ENCODE measurements at places on chromosomes 5 and 9. TPM values are rescaled to one million over a fixed set of nuclear protein-coding genes. Genes with fewer than 3 reads are reported as not detected.

Gene DOCK2
- polyA plus RNA-seq: 2.6 TPM

Gene GABBR2
- 6.3 TPM for polyA plus RNA-seq

Gene AQP7
- 24.4 TPM for polyA plus RNA-seq

Gene PCDHGB3
- 2.8 TPM for polyA plus RNA-seq

Gene RLN2
- 2.1 TPM for polyA plus RNA-seq

- DNase-seq: no peak
These were observed 56.4 kb upstream of the MYO10 start for GRCh38 chr5:16992444-16992843.

- no peak for DNase-seq
These were observed 28.6 kb downstream of the ADAMTSL1 start for GRCh38 chr9:18502546-18502945.

DNA sequence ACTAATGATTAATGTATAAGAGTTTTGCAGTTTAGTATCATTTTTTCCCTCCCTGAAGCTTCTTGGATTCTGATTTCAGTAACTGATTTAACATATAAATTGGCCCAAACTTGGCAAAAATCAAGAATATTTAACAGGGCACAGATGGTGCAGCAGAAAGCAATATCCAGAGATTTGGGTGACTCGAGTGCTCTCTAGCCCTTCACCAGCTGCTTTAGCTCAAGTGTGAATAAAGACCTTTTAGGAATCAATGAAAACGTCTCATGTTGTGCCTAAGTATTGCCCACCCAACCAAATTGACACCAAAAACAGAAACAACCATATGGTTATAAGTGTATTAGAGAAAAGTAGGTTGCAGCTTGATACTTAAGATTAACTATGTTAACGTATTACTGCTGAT, 933.4 kb upstream of the PTPRD start:
- no peak for DNase-seq

DNA sequence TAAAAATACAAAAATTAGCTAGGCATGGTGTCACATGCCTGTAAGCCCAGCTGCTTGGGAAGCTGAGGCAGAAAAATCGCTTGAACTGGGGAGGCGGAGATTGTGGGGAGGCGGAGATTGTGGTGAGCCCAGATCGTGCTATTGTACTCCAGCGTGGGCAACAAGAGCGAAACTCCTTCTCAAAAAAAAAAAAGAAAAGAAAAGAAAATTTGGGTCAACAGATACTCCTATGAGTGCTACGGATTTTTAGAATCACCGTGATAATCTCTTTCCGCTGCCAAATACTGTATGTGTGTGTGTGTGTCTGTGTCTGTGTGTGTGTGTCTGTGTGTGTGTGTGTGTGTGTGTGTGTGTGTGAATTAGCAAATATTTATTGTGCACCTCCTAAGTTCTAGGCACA, 64.4 kb downstream of the ARRDC3 start:
- no peak for DNase-seq

DNA sequence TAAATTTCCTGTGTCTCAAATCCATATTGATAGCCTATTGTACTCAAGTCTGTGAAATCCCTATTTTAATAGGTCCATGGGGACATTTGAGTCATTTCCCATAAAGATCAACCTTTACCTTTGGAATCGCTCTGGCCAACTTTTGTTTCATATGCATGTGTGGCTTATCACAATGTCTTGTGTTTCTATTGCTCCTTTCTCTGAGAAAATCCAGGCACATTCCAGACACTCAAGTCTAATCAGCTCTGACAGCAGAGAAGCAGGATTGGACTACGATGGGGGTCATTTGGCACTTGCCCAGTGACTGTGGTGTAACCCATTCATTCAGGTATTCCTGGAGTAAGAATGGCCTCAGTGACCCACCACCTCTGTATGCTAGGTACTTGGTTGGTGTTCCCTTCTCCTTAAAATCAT, 48.4 kb downstream of the ACTBL2 start:
- DNase-seq: no peak

DNA sequence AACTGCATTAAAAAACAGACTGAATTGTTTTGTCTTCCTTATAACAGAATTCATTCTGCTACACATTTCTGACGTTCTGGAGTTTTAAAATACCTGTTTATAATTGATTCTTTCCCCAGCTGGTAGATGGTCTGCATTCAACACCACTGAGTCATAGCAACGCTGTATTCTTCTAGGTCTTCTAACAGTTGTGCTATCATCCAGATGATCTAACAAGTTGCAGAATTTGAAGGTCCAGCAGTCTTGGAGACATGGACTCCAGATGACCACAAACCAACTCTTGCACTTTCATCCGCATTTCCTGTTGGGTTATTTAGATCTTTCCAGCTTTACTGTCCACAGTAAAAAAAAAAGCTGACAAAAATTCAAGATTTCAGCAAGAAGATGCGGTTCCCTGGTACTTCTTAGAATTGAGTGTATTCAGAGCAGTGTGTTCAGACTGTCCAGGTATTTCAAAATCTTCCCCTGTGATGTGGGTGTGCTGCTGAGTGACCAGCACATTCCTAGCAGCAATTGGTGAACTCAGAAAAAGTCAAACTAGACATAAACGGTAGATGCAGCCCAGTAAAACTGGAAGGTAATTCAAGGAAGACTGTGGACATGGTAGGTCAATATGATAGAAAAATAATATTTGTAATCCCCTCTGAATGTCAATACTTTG, 50.2 kb downstream of the CSNK1A1 start:
- DNase-seq: no peak

GRCh38 chr5:157371655-157372471, 88.2 kb upstream of the NIPAL4 start:
- DNase-seq: no peak
